ENCODE measurements at places on chromosomes 2 and 18.

GRCh38 chr2:109516445-109517117 is 97.2 kb downstream of the SEPTIN10 start:
- no peak for DNase-seq

- no peak for DNase-seq
These were observed 129.4 kb upstream of the SRD5A2 start for GRCh38 chr2:31710121-31710520.

DNA sequence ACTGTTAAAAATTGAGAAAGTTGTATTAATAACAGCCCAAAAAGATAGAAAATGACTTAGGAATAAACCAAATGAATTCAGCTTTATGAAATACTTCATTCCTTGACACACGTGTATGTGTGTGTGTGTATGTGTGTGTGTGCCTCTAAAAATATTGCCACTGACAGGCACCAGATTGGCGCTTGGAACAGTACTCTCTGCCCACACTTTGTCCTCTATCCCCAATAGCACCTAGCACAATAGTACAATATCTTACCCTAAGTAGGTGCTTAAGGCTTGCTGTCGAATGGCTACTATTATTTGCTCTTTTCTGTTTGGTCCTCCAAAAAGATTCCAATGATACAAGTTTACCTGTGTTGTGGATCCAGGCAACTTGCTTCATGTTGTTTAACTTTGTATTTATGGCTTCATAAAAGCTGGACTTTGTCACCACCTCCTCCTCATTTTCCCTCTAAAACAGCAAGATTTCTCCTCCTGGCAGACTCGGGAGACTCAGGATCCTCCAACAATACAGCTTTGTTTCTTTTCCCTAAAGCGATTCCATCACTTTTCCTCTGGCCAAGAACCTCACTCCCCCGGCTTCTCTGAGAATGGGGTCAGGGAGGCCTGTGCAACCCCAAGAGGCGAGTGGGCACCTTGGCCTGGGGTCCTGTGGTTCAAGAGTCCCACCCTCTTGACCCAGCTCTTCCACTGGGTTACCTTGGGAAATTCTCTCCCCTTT is 43.3 kb upstream of the LCLAT1 start:
- no peak for DNase-seq

- DNase-seq = no peak
These were observed 79.3 kb upstream of the SCN7A start for GRCh38 chr2:166573391-166573790.

DNA sequence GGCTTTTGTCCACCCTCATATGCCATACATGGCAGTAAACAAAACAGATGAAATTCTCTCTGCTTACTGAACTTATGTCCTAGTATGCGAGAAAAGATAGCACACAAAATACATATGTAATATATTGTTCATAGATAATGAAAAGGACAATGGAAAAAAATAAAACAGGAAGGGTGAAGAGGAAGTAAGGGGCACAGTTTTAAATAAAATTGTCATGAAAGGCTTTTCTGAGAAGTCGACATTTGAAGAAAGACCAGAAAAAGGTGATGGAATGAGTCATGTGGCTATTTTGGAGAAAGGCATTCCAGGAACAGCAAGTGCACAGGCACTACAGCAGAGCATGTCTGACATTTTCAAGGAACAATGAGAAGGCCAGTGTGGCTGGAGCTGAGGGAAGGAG is 56.4 kb downstream of the KCNH7 start:
- no peak for DNase-seq

GRCh38 chr2:220356076-220356475 is 728.6 kb downstream of the SLC4A3 start:
- no peak for DNase-seq

DNA sequence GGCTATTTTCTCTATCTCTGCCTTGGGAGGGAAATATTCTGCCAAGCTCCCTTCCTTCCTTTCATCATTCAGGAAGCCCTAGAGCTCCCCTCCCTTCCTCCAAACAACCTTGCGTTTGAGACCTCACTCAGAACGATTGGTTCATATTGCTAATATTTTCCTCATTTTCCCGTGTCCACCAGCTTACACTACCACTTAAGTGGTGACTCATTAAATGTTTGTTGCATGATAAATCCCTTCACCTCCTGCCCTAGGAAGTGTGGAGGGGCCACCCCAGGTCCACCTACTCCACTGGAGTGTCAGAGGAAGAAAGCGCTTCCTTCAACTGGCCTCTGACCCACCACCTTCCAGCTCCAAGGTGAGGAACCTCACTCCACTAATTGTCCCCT is 2.3 kb upstream of the LPIN2 start:
- DNase-seq = no peak

DNA sequence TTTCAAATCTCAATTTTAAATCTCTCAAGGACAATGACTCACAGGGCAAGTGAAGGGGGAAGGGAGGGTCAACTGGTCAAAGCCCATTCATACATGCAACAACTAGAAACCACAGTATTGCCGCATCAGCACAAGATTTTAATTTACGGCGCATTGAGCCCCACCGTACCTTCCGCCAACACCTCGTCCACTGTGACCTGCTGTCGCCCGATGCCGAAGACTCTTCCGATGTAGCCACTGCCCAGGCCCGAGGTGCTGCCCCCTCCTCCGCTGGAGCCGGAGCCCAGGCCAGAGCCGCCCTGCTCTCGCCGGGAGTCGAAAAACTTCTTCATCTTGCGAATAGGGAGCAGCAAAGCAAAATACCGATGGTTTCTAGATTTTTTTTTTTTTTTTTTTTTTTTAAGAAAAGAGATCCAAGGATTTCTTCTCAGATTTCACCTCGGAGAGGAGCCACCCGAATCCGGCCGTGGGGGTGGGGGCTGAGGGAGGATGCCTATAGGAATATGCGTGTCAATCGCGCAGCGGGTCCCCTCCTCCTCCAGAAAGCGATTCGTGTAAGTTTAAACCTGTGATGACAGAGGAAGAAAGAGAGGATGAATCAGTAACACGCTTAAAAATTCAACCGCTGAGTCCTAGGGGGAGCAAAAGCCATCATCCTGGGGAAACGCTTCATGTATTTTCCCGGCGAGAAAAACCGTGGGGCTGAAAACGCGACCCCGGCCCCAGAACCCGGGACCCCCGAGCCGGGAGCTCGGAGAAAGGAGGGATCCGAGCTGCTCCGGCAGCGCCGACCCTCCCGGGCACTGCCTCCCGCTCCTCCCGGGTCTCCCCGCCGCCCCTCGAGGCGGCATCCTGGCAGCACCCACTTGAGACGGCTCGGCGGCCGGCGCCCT is 584 bp downstream of the AAK1 start:
- DNase-seq = no peak

GRCh38 chr2:95345563-95346230 is 48.5 kb downstream of the KCNIP3 start:
- DNase-seq = peak; percentile 74

DNA sequence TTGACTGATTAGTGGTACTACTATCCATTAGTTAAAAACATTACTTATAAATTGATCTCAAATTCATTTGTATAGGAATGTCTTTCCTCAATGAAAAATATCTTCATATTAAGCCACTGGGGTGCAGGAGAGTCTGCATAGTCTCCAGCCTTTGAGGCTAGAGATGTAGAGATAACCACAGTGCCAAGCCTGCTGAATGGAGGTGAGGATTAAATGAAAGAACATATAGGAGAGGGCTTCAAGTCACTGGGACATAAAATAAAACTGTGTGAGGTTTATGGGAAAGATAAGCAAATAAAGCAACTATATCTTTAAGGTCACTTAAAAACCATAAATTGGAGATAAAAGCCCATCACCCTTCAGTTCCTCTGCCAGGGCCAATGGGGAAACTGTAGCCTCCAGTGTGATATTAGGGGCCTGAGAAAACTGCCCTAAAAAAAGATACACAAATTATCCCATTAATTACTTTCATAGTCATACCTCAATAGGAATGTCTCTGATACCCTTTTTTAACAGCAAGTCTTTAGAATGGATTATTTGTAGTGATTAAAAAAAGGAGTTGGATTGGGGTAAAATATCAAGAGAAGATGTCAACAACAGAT is 27.6 kb downstream of the GALNT3 start:
- no peak for DNase-seq

DNA sequence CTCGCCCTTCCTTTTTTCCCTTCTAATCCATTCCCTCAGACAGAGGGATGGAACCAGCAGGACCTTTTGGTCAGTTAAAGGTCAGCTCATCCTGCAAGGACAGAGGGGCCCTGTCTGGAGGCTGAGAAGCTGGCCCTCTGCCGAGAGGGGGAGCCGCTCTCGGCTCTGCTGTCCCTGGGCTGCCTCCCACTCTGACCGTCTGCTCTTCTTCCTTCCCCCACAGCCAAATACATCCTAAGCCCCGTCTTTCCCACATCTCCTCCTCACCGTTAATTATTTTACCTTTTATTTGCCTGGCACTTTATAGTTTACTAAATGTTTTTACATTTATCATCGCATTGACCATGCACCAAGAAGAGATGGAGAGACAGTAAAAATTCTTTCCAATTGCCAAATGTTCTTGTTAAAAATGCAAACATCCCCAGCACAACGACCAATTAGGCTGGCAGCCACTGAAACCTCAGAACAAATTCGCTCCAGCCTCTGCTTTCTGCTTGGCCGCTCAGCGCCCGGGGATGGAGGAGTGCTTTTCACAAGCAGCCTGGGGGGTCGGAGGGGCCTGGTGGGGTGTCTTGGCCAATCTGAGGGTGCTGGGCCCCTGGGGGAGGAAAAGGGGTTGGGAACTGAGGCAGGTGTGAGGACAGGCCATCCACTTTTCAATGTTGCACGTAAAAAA is 123.7 kb downstream of the TNS1 start:
- DNase-seq = no peak

GRCh38 chr2:46967990-46968647 is 52.5 kb upstream of the MCFD2 start:
- DNase-seq = no peak

GRCh38 chr2:110124939-110125691 is 9.5 kb upstream of the MALL start:
- DNase-seq = no peak

- no peak for DNase-seq
These were observed 22.9 kb downstream of the MSH6 start for GRCh38 chr2:47805850-47806249.
